ENCODE measurements at places on chromosomes 7 and 10.

- DNase-seq = no peak
Measured at GRCh38 chr10:82814635-82815034, 939.6 kb downstream of the NRG3 start.

GRCh38 chr10:88478256-88478655 lies 104.9 kb downstream of the RNLS start:
- no peak for DNase-seq

DNA sequence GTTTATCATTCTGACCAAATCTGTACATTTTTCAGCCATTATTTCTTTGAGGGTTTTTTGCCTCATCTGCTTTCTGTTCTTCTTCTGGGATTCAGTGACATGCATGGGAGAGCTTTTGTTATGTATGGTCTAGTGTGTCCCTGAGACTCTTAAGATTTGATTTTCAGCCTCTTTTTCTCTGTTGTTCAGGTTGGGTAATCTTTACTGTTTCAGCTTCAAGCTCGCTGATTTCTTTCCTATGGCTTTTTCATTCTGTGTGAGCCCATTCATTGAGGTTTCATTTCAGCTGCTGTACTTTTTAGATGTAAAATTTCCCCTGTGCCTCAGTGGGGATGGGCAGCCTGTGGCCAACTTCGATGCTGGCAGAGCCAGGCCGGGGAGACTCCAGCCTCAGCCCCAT lies 38.1 kb downstream of the FOXK1 start:
- DNase-seq = no peak

GRCh38 chr10:57993302-57993701 lies 274.4 kb downstream of the IPMK start:
- no peak for DNase-seq

DNA sequence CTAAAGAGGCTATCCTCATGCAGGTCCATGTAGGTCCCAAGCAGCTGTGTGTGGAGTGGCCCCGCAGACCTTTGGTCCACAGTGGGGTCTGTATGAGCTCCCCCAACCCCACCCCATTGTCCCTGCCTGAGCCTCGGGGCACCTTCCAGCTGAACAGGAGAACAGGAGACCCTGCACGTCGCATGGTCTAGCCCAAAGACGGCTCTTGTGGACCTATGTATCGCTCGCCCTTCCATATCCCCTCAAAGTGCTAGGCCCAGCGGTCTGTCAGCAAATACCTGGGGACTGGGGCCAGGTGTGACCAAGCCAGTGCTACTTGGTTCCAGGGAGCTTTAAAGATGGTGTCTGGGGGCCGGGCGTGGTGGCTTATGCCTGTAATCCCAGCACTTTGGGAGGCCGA lies 43.0 kb downstream of the OAT start:
- DNase-seq = no peak

DNA sequence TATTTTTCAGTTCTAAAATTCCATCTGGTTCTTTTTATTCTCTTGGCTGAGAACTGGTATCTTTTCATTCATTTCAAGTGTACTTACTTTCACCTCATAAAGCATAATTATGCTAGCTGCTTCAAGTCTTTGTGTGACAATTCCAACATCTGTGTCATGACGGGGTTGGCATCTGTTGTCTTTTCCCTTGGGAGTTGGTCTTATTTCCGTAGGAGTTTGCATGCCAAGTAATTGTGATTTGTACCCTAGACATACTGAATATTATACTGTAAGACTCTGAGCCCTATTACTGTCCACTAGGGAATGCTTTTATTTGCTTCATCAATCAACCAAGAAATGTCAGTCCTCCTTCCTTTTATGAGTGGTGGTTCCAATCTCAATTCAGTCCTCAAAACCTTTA lies 24.6 kb upstream of the HUS1 start:
- no peak for DNase-seq

- no peak for DNase-seq
Measured at GRCh38 chr7:2307690-2308107, 6.5 kb downstream of the SNX8 start.

Measured in activated gamma-delta T cell treated with anti-CD3 and anti-CD28 coated beads, Interleukin-2, amount 50 U/mL, for 16 hours (primary cell).